CD8-positive, alpha-beta memory T cell (primary cell): ENCODE measurements at places on chromosomes 11 and 22. TPM values are rescaled to one million over a fixed set of nuclear protein-coding genes. Genes with fewer than 3 reads are reported as not detected.

GRCh38 chr11:86957976-86958646 lies 2.9 kb upstream of the FZD4 start:
- DNase-seq = no peak
- peaks cover 4% of the 10 kb centered on the region for H3K27me3 ChIP-seq
- no peaks in the 10 kb centered on the region for H3K36me3 ChIP-seq
- no peak overlapping the region for H3K27ac ChIP-seq

DNA sequence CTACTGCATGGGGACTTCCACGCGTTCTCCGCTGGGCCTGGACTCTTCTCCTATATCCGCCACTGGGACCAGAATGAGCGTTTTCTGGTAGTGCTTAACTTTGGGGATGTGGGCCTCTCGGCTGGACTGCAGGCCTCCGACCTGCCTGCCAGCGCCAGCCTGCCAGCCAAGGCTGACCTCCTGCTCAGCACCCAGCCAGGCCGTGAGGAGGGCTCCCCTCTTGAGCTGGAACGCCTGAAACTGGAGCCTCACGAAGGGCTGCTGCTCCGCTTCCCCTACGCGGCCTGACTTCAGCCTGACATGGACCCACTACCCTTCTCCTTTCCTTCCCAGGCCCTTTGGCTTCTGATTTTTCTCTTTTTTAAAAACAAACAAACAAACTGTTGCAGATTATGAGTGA lies 7.7 kb downstream of the SLC3A2 start:
- H3K36me3 ChIP-seq = peaks cover 57% of the 10 kb centered on the region
- H3K27me3 ChIP-seq = no peaks in the 10 kb centered on the region
- peaks cover 11% of the 10 kb centered on the region for H3K4me1 ChIP-seq
- DNase-seq = no peak
- H3K4me3 ChIP-seq = no peak overlapping the region

- no peak for DNase-seq
- no peaks in the 10 kb centered on the region for H3K27me3 ChIP-seq
- H3K4me1 ChIP-seq = peaks cover 12% of the 10 kb centered on the region
- H3K4me3 ChIP-seq = no peak overlapping the region
- no peak overlapping the region for H3K27ac ChIP-seq
These were observed 5.2 kb upstream of the SREBF2 start for GRCh38 chr22:41827671-41828070.

DNA sequence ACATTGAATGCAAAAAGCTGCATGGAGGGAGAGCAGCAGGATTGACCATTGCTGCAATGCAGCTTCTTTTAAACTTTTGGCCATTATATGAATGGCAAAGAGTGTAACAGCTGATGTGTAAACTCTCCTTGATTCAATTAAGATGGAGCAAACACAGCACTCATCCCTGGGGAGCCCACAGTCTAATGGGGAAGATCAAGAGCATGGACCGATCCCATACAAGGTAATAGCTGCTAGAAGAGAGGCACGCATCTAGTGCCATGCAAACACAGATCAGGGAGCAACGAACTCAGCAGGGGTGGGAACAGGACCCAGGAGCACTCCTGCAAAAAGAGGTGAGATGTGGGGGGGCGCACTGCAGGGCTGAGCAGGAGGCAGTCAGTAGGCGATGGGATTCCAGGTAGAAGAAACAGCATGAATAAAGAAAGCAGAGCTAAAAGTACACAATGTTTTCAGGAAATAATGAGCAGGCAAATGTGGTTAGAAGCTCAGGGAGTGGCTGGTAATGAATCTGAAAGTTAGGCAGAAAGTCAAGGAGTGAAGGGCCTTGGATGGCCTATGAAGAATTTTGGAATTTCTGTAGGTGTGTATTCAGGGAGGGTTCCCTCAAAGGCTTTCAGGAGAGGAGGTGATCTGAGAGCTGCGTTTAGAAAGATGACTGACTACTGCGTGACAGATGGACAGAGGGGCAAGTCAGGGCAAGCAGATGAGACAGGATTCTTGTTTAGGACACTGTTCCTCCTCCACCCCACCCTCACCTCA lies 17.2 kb upstream of the BMAL1 start:
- no peak overlapping the region for H3K4me3 ChIP-seq
- DNase-seq = no peak
- H3K4me1 ChIP-seq = peaks cover 4% of the 10 kb centered on the region
- no peaks in the 10 kb centered on the region for H3K36me3 ChIP-seq
- H3K27me3 ChIP-seq = no peaks in the 10 kb centered on the region
- H3K27ac ChIP-seq = no peak overlapping the region

DNA sequence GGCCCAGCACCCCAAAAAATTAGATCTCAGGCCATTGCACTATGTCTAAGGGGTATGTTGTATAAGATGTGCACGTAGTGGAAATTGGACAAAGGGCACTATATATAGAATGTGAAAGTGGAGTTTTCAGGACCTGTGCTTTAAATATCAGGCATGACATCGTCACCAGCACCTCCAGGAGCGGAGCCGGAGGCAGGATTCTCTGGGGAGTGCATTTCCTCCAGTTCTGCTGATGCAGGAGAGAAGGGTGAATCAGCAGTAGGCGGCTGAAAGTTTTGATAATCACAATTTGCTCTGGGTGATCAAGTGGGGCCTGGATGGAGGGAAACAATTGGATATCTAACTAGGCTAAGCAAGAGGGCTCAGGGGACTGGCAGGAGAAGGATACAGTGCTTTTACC lies 69.1 kb upstream of the NTM start:
- H3K4me1 ChIP-seq = no peaks in the 10 kb centered on the region
- H3K27me3 ChIP-seq = no peaks in the 10 kb centered on the region
- DNase-seq = no peak

The LIPT2 gene
- total RNA-seq = 4.0 TPM

DNA sequence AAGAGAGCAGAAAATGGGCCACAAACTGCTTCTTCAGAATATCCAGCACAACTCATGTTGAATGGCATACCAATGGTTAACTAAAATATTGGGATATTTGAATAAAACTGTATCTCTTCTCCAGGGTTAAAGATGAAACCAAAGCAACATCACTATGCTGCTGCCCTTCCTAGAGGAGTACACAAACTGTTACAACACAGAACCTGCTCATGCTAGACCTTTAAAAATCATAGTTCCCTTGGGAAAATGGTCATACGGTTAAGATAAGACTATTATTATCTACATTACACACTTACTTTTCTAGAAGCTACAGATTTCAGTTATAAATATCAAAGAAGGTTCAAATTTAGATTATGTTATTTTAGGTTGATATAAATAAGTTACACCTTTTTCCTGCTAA lies 78.6 kb upstream of the TP53AIP1 start:
- no peak for DNase-seq
- no peak overlapping the region for H3K27ac ChIP-seq
- no peaks in the 10 kb centered on the region for H3K36me3 ChIP-seq

DNA sequence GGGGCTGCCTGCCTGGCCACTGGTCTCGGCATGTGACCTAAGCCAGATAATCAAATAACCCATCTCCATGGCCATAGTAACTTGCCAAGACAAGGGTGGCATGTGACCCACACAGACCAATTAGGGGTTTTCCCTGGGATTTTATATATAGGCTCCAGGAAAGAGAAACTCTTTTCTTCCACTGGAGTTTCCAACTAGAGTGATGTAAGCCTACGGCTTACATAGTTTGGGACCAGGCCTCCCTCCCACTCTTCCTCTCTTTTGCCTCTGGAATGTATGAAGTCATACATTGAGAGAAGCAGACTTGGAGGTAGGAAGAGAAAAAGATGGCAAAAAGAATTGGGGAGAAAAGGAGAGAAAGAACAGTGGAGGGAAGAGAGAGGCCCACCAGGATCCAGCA lies 84.6 kb upstream of the LDLRAD3 start:
- no peak overlapping the region for H3K27ac ChIP-seq
- no peaks in the 10 kb centered on the region for H3K36me3 ChIP-seq
- no peak overlapping the region for H3K4me3 ChIP-seq
- H3K27me3 ChIP-seq = no peaks in the 10 kb centered on the region
- DNase-seq = no peak

GRCh38 chr11:102347462-102348370 lies 702 bp downstream of the BIRC2 start:
- H3K27me3 ChIP-seq = no peaks in the 10 kb centered on the region
- peaks cover 22% of the 10 kb centered on the region for H3K4me1 ChIP-seq
- H3K36me3 ChIP-seq = no peaks in the 10 kb centered on the region
- peak overlapping the region; percentile 77 for H3K4me3 ChIP-seq

- no peak overlapping the region for H3K27ac ChIP-seq
- no peak for DNase-seq
- no peak overlapping the region for H3K4me3 ChIP-seq
- H3K36me3 ChIP-seq = no peaks in the 10 kb centered on the region
- no peaks in the 10 kb centered on the region for H3K4me1 ChIP-seq
These were observed 58.9 kb upstream of the EMID1 start for GRCh38 chr22:29146771-29147170.

- H3K27me3 ChIP-seq = peaks cover 5% of the 10 kb centered on the region
- no peaks in the 10 kb centered on the region for H3K36me3 ChIP-seq
- no peak overlapping the region for H3K4me3 ChIP-seq
- DNase-seq = no peak
These were observed 37.1 kb upstream of the HORMAD2 start for GRCh38 chr22:30043161-30043560.
